Spinal cord (tissue), 10 donors: ENCODE measurements at places on chromosomes 5 and 9.
A peak's percentile ranks its signal among the peaks of the same experiment; 100 is the strongest.

DNA sequence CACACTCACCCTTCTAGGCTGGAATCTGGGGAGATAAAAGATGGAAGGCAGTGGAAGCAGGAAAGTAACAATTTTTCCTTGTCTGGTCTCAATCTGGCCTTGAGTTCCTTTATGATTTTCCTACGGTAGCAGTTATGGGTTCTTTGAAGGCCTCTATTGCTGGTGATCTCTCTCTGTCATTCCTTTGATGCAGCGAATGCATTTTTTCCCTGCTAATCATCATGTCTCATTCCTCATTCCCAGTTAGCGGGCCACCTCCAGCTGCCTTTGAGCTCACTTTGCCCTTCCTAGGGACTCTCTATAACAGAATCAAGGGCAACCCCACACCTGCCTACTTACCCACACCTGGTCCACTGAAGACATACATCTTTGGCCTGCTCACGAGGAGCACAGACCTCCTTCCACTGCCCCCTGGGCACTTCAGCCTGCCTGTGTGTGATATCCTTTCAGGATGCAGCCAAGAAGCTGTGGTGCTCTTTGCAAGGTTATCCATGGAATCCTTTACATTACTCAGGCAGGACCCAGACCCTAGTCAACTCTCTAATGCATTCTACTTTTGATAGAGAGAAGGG, 191.7 kb downstream of the DRD1 start:
- DNase-seq: no peak

- DNase-seq: no peak
Observed at GRCh38 chr9:108269371-108269770, 586.4 kb downstream of the ACTL7B start.

- DNase-seq: no peak
Observed at GRCh38 chr9:94169968-94170367, 85.7 kb downstream of the PTPDC1 start.

GRCh38 chr5:170475294-170476000, 28.4 kb upstream of the KCNIP1 start:
- DNase-seq: no peak

GRCh38 chr5:171581781-171582180, 162.3 kb downstream of the FGF18 start:
- no peak for DNase-seq

DNA sequence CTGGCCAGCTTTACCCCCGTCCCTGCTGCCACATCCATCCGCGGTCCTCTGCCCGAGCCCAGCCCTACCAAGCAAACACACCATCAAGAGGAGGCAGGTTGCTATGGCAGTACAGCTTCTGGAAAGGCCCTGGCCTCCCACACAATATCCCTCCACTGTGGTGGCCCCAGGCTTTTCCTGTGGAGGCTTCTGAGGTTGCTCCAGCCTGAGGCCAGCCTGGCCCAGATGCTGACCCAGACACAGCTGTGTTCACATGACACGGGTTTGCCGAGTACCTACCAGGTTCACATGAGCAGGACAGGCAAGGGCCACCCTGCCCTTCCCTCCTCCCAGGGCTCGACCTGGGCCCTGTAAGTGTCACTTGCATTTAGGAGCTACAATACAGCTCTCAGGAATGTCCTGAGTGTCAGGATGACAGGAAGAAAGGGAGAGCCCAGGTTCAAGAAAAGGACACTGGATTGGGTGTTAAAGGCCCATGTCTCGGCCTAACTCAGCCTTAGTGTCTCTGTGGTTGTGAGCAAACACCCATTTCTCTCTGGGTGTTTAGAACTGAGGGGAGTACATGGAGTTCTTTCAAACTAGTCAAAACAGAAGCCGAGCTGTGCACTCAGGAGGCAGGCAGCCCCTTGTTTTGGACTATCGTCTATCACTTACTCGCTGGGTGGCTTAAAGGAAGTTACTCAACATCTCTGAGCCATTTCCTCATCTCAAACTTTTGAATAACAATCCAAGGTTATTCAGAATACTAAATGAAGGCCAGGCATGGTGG, 40.2 kb downstream of the NAIF1 start:
- no peak for DNase-seq

DNA sequence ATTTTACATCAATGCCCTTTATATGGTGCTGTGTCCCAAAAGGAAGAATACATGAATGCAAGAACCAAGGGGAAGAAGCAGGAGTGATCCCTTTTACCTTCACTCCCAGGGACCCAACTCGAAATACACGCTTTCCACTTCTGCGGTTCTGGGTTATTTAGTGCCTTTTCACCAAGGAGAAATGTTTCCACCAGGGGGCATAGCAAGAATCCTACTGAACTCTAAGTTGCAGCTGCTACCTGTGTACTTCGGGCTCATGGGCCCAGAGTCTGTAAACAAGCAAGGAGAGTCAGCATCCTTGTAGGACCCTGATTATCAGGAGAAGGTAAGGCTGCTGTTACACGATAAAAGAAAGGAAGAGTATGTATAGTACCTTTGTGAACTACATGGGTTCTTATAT, 45.7 kb downstream of the DPYSL3 start:
- DNase-seq: peak; percentile 58

DNA sequence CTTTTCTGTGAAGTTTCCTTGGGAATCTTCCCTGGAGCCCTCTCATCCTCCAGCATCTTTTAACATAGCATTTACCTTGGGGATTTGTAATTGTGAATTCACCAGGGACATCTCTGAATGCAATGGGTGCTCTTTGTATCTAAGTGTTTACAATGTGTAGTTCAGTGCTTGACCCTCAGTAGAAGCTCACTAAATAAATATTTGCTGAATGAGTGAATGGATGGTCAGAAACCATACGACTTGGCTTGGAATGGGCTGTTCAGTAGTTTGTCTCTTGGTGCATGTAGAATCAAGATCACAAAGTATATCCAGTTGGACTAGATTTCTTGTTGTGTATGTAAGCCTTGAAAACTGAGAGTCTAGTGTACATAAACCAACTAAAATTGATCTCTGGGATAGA, 81.8 kb upstream of the MEF2C start:
- DNase-seq: no peak

DNA sequence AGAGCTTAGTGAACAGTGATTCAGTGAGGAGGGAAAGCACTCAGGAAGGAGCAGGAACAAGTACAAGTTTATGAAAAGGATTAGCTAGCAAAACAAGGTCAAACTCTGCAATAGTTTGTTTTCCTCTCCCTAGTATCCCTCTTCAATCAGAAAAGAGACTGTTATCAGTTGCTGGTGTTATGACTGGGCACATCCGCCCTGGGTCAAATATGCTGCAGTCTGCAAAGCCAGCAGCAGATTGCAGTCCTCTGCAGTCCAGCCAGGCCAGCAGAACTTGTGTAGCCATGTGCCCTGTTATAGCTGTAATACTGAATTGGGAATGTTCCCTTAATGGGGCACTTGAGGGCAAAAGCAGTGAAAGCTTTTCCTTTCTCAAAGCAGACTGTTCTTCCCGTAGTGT, 12.0 kb downstream of the PCDHAC2 start:
- no peak for DNase-seq

- DNase-seq: no peak
Observed at GRCh38 chr5:68848091-68848490, 245.7 kb upstream of the SLC30A5 start.

DNA sequence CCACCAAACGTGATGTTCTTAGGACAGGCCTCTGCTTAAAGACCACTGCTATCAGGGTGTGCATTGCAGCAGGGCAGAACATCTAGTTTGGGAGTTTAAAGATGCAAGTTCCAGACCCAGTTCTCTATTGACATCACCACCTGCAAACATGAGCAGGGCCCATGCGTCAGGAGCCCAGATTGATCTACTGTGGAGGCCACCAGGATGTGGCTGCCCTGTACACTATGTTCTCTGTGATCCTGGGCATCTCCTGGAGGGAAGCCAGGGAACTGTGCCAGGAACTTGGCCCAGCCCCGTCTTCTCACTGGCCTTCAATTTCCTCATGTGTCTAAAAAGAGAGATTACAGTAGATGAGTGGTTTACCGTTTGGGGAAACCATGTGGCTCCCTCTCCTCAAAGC, 87.1 kb downstream of the PDE6A start:
- DNase-seq: peak; percentile 62

- DNase-seq: no peak
Observed at GRCh38 chr9:106982636-106983035, 119.7 kb downstream of the ZNF462 start.
